ENCODE measurements at places on chromosomes 7 and 10.
A peak's percentile ranks its signal among the peaks of the same experiment; 100 is the strongest.

GRCh38 chr10:117131376-117132327 lies 6.4 kb downstream of the VAX1 start:
- no peak for DNase-seq

DNA sequence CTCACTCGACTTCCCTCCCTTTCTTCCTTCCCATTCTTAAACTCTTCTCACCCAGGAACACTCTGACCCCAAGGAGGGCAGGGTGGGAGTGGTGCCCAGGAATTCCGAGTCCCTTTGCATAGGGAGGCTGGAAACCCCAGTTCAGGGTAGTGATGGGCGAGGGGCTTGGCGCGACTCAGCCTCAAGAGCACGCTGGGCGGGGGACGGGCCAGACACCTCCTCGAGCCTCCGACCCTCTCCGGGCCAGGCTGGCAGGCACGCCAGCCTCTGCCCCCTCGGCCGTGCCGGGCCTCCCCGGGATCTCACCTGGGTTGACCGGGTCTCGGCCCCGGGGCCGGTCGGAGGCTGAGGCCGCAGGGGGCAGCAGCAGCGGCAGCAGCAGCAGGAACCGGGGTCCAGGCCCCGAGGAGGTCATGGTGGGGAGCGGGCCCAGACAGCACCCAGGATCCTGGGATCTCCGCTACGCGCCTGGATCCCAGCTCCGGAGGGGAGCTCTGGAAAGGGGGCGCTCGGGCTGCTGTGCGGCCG lies 457 bp downstream of the PLOD3 start:
- no peak for DNase-seq

DNA sequence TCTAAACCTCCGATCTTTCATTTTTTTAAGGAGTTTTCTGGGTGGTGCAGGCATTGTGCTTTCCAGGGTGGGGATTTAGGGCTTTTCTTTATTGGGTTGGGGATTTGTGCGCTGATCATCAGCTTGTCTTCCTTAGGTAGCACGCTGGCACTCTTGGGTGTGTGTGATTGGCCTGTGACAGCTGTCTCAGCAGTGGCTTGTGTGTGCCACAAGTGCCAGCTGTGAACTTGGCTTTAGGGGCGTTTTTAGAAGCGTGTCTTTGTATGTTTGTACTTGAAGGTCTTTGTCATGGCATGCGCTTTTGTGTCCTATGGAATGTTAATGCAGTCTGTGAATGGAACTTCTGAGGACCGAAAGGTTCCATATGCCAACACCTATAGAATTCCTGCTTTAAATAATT lies 788 bp downstream of the AKAP9 start:
- peak; percentile 39 for DNase-seq

- DNase-seq: no peak
Observed at GRCh38 chr7:134083766-134084487, 43.2 kb upstream of the LRGUK start.

DNA sequence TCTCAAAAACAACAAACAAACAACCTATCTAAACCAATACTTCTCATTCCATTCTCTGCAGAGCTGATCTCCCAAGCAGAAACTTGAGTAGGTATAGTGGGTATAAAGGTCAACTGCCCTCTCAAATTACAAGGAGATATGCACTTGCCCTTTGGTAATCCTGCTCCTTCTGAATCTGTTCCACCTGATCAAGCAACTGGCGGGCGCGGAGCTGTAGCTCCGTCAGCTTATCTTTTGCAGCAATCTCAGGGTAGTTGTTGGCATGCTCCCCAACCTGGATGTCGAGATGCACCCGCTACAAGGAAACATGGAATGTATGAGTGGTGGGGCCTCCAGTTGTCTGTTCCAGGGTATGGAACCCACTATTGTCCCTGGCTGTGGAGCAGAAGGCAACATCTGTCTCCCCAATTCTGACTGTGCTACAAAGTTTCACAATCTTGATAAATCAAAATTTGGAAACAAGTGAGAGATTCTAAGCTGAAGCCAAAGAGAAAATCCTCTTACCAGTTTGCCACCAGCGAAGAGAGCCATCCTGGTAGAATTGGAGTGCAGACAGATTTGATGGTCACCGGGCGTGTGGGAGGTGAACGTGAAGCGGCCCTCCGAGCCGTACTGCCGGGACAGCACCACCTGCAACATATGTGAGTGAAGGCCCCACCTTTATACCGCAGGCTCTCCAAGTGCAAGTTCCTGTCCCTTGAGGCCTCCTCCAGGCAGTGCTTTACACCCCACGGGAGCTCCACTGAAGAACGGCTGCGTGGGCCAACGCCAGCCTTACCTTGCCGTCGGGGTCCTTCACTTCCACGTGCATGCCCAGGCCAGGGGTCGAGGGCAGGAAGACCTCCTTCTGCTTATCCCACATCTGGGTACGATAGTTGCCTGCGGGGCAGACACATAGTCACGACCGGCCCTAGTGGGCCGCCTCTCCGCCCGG lies 819 bp downstream of the TMED4 start:
- peak; percentile 36 for DNase-seq

DNA sequence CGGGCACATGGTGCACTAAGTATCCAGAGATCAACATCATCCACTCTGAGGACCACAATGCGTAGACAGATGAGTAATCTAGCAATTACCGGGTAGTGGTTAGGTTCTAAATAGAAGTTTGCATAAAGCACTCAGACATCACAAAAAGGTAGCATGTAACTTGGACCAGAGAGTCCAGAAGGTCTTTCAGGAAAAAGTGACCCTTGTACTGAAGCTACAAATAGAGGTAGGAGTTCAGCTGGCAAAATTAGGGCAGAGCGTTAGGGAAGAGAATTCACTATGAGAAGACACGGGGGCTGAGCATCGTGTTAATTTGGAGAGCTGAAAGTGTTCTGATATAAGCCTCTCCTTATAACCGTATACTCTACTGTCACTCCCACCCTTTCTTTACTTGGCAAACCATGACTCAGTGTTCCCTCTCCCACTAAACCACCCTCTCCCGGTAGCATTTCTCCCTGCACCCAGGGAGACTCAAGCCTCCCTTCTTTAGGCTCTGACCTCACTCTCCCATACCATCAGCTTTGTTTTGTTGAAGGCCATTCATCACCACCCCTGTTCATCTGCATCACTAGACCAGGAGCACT lies 222.2 kb upstream of the FZD1 start:
- no peak for DNase-seq

- DNase-seq: no peak
Observed at GRCh38 chr10:4698075-4698474, 127.9 kb upstream of the AKR1E2 start.

GRCh38 chr10:31606841-31607240 lies 287.8 kb downstream of the ZEB1 start:
- no peak for DNase-seq

- no peak for DNase-seq
Observed at GRCh38 chr7:75921479-75921878, 6.5 kb downstream of the POR start.

All from activated CD8-positive, alpha-beta memory T cell treated with anti-CD3 and anti-CD28 coated beads, Interleukin-2, amount 50 U/mL, for 4 hours (primary cell).